ENCODE measurements at places on chromosomes 11 and 22.

DNA sequence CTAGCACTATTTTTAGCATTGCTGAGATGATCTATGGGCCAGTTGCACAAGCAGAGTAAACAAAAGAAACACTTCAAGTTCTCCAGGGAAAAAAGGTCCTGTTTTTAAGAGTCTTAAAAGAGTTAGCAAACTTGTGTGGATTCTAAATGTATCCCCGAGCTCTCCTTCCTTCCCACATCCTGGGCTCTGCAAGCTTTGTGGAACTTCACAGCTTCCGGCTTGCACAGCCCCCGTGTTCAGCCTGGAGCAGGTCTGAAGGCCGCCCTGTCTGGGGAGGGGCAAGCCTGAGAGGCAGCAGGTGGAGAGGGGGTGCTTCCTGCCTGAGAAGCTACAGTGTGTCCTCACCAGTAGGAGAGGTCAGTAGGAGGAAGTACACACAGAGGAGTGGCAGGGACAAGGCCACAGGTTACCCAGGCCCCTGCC lies 35.1 kb upstream of the SUSD2 start:
- peak; percentile 49 for DNase-seq

- DNase-seq = no peak
These were observed 381.6 kb upstream of the CADM1 start for GRCh38 chr11:115885535-115886421.

DNA sequence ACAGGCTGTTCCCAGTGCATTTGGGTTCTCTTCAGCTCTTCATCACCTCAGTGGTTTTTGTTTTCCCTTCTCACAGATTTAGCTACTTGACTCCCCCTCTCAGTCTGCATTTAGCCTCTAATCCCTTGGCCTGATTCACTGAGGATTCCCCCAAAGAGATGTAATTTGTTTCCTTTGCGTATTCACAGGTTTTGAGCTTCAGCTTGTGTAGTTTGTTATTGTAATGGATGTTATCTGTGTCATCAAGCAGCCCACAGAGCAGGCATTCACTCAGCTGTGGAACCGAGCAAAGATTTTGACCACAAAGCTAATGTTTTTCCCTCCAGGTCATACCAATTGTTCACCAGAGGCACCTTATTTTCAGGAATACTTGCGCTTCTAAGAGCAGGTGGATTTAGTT lies 6.4 kb upstream of the ME3 start:
- no peak for DNase-seq

- no peak for DNase-seq
These were observed 1033.9 kb downstream of the TBC1D22A start for GRCh38 chr22:47796128-47796908.

DNA sequence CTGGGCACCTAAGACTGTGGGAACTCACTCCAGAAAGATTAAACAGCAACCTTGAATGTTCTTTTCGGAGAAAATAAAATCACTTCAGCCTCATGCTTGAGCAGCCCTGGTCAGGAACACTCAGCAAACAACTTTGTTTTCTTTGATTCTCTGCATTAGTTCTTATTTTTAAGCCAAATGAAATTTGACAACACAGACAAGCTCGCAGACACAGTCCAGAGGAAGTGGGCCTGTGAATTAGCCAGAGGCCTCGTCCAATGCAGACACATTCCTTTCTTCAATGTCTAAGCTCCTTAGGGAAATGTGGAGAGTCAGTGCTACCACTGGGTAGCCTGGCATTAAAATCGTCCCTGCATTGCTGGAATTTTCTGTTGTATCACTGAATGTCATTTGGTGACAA lies 62.9 kb upstream of the CSNK2A3 start:
- no peak for DNase-seq

DNA sequence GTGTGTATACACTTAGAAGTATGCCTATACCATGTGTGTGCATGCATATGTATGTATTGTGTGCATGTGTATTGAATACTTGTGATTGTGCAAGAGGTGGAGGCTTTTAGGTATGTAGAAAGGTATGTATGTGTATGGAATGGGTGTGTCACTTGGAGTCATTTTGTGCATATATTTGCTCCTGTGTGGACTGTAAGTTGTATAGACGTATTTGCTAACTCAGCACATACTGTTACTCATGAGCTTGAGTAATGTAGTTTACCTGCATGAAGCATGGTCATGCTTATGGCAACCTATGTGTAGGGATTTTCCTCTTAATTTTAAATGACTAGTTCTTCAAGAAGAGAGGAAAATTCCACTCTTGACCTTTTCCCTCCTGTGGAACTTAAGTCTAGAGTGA lies 507.6 kb upstream of the LARGE1 start:
- no peak for DNase-seq

GRCh38 chr11:65188486-65188885 lies 6.8 kb downstream of the CAPN1 start:
- no peak for DNase-seq

DNA sequence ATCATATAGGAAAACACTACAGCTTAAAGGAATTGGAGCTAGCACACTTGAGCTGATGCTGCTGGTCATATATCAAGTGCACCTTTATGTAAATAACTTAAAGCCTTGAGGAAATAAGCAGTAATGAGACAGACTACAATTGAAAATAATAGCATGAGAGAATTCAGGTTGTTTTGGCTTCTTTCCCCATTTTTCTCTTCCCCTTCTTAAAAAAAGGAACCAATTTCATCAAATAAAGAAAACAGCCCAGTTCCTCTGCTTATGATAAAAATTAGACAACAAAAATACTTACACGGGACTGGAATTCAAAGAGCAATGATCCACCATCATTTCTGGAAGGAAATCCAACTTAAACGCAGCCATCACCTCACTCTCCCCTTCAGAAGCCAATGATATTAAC lies 50.2 kb upstream of the RAPSN start:
- DNase-seq = no peak

DNA sequence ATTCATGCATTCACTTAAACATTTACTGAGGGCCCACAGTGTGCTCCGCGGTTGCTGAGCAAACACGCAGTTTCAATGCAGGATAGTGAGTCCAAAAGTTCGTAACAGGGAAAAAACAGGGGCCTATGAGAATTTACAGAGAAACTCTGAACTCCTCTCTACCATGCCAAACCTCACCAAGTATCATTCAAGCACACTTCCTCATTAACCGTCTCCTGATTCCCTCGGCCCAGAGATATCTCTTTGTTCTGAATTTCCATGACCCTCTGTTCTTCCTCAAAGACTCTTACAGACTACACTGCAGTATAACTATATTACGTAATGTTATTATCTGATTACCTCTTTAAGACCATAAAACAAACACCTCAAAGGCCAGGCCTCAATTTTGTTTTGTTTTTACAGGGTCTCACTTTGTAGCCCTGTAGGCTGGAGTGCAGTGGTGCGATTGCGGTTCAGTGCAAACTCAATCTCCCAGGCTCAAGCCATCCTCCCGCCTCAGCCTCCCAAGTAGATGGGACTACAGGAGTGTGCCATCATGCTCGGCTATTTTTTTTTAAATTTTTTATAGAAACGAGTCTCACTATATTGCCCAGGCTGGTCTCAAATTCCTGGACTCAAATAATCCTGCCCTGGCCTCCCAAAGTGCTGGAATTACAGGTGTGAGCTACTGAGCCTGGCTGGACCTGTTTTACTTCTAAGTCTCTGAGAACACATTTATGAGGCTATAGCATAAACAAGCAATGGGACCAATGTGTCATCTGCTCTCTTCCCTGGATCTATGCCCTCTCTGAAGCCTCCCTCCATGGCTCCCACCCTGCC lies 3.6 kb downstream of the HPS4 start:
- DNase-seq = no peak

DNA sequence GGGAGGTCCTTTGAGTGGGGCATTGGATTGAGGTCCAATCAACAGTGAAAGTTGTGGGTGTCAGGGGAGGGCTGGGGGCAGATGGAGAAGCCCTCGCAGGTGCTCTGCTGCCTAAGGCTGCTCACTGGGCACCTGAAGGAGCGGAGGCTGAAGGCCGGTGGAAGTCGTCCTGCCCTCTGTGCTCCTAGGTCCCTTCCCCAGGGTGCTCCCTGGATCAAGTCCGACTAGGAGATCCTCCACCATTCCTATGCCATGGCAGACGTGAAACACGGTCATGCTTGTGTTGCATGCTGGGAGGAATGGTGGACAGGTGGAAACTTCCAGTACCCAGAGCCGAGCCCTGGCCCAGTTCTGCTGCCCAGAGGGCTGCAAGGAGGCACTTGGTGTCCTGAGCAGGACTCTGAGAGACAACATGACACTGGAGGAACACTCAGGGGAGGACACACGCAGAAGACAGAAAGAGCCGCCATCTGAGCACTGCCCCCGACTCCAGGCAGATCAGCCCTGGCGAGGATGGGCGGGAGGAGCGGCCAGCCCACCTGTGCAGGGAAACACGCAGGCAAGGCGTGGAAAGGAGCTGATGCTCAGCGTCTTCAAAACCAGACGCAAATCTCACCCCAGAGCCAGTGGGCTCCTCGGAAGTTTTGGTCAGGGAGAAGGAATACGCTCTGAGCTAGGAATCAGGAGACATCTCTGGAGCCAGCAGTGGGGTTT lies 786.8 kb downstream of the BRD1 start:
- DNase-seq = no peak

DNA sequence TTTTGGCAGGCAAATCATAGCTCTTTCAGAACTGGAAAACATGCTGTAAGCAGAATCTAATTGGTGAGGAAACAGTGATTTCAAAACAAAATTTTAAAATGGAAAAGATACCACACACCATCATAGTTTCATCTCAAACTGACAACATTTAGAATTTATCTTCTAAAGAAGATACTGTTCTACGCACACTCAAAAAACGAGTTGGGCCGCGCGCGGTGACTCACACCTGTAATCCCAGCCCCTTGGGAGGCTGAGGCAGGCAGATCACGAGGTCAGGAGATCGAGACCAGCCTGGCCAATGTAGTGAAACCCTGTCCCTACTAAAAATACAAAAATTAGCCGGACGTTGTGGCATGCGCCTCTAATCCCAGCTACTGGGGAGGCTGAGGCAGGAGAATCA lies 44.2 kb upstream of the ADSL start:
- DNase-seq = no peak

GRCh38 chr11:100316952-100317351 lies 370.1 kb upstream of the ARHGAP42 start:
- DNase-seq = no peak

DNA sequence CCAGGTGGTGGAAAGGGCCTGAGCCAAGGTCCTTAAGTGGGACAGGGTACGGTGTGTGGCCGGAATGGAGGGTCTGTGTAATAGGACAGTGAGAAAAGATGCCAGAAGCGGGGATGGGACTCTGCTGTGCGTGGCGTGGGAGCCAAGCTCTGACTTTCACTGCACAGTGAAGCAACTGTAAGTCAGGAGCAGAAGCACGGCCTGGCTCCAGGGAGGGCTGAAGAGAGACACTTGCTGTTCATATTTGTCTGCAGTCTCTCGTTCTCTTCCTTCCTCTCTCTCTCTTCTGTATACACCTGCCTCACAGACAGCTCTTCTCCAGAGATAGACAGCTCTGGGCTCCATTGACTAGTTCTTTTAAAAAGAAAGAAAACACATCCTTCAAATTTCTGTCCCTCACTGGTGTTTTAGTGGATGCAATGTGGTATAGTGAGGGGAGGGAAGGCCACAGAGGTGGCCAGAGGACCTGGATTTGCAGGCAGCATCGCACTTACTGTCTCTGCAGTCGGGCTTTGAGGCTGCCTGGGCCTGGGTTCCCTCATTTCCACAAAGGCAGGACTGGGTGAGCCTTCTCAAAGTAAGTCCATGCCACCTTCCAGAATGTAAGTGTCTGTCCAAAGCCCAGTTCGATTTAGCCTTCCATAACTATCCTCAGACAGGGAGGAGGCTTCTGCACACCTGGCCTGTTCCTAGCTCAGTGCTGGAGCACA lies 2.1 kb downstream of the IL17RA start:
- peak; percentile 20 for DNase-seq

DNA sequence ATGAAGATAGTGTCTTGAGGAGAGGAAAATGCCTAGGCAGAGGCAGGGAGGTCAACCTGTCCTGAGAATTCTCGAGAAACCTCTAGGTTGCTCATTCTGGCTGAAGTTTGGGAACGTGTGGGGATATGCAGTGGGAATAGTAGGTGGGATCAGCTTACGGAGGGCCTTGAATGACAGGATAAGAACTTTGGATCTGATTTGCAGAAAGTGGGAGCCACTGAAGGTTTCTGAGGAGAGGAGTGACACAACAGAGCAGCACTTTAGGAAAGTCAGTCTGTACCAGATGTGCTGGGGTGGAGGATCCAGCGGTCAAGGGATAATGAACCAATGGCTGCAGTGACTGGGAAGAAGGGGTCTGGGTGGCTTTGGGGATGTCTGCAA lies 2.4 kb downstream of the CD82 start:
- no peak for DNase-seq

GRCh38 chr11:83625336-83625735 lies 339.2 kb upstream of the CCDC90B start:
- DNase-seq = no peak

- no peak for DNase-seq
These were observed 31.3 kb downstream of the RSF1 start for GRCh38 chr11:77789061-77789730.

- DNase-seq = no peak
These were observed 326.6 kb downstream of the MN1 start for GRCh38 chr22:27474711-27475547.

GRCh38 chr22:23704062-23704461 lies 13.2 kb downstream of the RGL4 start:
- no peak for DNase-seq

DNA sequence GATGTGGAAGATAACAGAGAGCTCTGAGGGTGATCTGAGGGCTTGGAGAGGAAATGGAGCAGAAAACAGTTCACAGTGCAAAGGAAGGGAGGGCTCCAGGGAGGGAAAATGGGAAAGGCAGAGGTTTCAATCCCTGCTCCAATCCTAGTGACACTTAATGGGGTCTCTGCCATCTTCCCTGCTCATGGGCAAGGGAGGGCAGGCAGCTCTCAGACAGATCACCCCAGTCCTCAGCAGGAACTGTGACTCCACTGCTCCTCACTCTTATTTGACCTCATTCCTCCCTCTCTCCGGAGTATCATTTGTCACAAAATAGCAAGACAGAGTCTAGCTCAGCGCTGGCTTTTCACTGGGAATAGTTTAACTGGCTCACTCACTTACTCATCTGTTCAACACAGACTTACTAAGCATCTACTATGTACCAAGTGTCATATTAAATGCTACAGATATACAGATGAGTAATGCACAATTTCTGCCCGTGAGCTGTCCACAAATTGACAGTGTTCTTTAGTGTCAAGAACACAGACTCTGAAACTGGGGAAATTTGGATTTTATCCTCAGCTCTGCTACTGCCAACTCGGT lies 817.4 kb downstream of the OPCML start:
- no peak for DNase-seq

DNA sequence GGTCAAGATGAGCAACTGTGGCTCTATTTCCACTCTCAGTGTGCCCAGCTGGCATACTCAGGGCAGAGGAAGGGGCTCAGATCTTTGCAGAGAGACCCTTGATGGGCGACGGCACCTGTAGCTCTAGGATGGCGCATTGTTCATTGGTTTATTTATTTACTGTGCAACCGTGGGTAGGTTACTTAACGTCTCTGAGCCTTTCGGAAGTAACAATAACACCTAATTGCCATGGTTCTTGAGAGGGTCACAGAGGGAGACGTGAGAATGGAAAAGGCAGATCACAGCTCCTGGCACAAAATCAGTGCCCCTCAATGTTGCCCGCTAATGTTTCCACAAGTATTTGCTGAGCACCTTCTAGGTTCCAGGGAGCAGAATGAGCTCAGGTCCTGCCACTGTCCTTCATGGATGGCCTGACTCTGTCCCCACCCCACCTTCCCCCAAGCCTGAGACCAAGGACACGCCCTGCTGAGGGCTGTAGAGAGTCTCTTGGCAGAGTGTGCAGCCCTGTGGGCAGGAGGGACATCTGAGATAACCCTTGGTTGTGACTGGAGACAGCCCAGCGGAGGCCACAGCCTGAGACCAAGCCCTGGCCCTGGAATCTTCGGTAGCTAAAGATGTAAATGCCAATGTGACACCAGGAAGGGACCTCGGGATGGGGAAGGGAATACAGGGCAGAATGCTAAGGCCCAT lies 780 bp upstream of the ALDH3B2 start:
- no peak for DNase-seq
